ENCODE measurements at places on chromosomes 5 and 9. TPM values are rescaled to one million over a fixed set of nuclear protein-coding genes. Genes with fewer than 3 reads are reported as not detected.

The DBH gene
- not detected for polyA plus RNA-seq

The CCDC183 gene
- 8.8 TPM for polyA plus RNA-seq

The OGN gene
- 0.12 TPM for polyA plus RNA-seq

The IRX2 gene
- 0.95 TPM for polyA plus RNA-seq

The HAND1 gene
- polyA plus RNA-seq, result not detected

The SLC34A1 gene
- not detected for polyA plus RNA-seq

The FBLL1 gene
- polyA plus RNA-seq, result 79.6 TPM

The ACOT12 gene
- 3.0 TPM for polyA plus RNA-seq

The PCDHGA2 gene
- 0.26 TPM for polyA plus RNA-seq

The SMU1 gene
- 25.4 TPM for polyA plus RNA-seq

The ACER2 gene
- 7.1 TPM for polyA plus RNA-seq

The HSD17B4 gene
- polyA plus RNA-seq, result 197 TPM

The SLC6A19 gene
- not detected for polyA plus RNA-seq

The CXCL14 gene
- 1.1 TPM for polyA plus RNA-seq

The CYSRT1 gene
- 1.3 TPM for polyA plus RNA-seq

The PKN3 gene
- 1.4 TPM for polyA plus RNA-seq

The CDH18 gene
- 9.6 TPM for polyA plus RNA-seq

The FBP1 gene
- 0.94 TPM for polyA plus RNA-seq

The ZNF879 gene
- 21.0 TPM for polyA plus RNA-seq

The RANBP17 gene
- polyA plus RNA-seq, result 35.6 TPM

The GABRA6 gene
- polyA plus RNA-seq, result 2.2 TPM

The SUSD3 gene
- not detected for polyA plus RNA-seq

The SLC28A3 gene
- not detected for polyA plus RNA-seq

The TSLP gene
- not detected for polyA plus RNA-seq

The SLC4A9 gene
- not detected for polyA plus RNA-seq

The NKD2 gene
- polyA plus RNA-seq, result 7.2 TPM

The MTMR12 gene
- polyA plus RNA-seq, result 15.5 TPM

The HRCT1 gene
- 0.84 TPM for polyA plus RNA-seq

The IFT74 gene
- 11.3 TPM for polyA plus RNA-seq

The PPP3R2 gene
- polyA plus RNA-seq, result not detected

The GABRA1 gene
- 50.6 TPM for polyA plus RNA-seq

The NPR3 gene
- polyA plus RNA-seq, result 1.5 TPM

The PNPLA7 gene
- polyA plus RNA-seq, result 0.72 TPM

The SPINK13 gene
- polyA plus RNA-seq, result not detected

The FOXD4 gene
- 2.3 TPM for polyA plus RNA-seq

The HCN1 gene
- 0.64 TPM for polyA plus RNA-seq

The HMGCS1 gene
- polyA plus RNA-seq, result 498 TPM

The IFNA6 gene
- polyA plus RNA-seq, result not detected

The BHMT2 gene
- not detected for polyA plus RNA-seq

The DYNC2I2 gene
- polyA plus RNA-seq, result 82.5 TPM

The PRRX2 gene
- polyA plus RNA-seq, result not detected

The LIFR gene
- polyA plus RNA-seq, result 6.1 TPM

The SPAAR gene
- polyA plus RNA-seq, result 0.35 TPM

The AOPEP gene
- 10.0 TPM for polyA plus RNA-seq

The FST gene
- 1.1 TPM for polyA plus RNA-seq

The DNAJB5 gene
- 90.2 TPM for polyA plus RNA-seq

The ARHGEF28 gene
- polyA plus RNA-seq, result not detected

The BOD1 gene
- polyA plus RNA-seq, result 206 TPM

The SMIM32 gene
- 4.9 TPM for polyA plus RNA-seq

The LRRC19 gene
- polyA plus RNA-seq, result not detected

The FBXO10 gene
- 13.8 TPM for polyA plus RNA-seq

The CDO1 gene
- polyA plus RNA-seq, result 168 TPM

The LHX2 gene
- 2.6 TPM for polyA plus RNA-seq
